ENCODE measurements at places on chromosomes 12 and 14.

DNA sequence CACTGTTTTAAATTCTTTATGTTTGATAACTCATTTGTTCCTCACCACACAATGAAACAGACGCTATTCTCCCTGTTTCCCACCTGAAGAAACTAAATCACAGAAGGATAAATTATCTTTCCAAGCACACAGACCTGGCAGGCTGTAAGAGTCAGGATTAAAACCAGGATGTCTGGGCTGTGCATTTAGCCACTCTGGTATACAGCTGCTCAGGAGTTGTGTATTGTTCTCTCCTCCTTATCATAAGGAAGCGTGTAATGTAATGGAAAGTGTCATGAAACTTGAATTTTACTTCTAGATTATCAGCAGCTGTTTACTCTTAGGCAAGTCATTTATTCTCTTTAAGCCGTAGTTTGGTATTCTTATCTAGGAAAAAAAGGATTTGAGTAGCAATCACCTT, 154.8 kb upstream of the LRIG3 start:
- DNase-seq, result no peak

- DNase-seq, result no peak
Measured at GRCh38 chr12:41466802-41467201, 278.7 kb downstream of the PDZRN4 start.

DNA sequence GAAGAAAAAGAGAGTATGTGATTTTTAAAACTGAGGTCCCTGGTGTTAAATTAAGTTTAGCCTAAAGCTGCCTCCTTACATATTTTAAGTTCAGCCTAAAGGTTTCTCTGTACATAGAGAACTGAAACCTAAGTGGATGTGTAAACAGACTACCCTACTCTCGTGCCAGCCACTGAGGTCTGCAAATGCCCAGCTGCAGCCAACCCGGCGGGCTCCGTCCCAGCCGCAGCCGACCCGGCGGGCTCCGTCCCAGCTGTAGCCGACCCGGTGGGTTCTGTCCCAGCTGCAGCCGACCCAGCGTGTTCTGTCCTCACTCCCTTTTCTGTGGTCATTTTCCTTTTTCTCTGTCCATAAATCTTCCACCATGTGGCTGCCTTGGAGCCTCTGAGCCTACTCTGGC, 97.2 kb upstream of the SFSWAP start:
- no peak for DNase-seq

DNA sequence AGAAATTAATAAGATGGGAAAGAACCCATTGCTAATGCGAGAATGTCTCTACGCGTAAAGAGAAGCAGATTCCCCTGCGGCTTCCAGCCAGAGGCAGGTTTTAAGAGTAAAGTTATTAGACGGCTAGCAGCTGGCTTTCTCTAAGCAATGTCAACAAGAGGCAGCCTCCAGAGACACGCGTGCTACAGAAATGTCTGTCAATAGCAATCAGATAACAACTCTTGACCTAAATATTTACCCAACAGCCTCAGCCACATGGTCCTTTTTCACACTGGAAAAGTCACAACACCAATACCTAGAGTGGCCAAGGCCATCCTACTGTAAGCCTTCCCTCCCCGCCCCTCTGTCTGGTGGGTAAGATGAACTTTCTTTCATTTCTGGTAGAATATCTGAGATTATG, 146.0 kb upstream of the SFSWAP start:
- DNase-seq, result no peak

DNA sequence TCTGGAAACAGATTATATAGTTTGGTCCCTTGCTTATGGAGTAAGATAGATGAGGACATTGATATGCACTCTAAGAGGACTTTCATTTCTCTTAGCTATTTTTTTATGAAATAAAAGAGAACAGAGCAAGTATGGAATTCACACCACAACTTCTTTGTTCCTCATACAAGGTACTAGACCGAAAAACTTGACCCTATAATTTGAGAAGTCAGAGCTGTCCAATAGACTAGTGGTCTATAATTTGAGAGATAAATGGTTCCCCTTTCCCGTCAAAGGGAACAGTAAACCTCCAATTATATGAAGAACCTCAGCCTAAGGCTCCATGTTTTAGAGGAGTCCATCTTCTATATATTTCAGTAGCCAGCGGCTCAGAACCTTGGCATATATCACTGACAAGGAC, 58.5 kb upstream of the HIF1A start:
- no peak for DNase-seq

GRCh38 chr12:75766263-75767160, 255.1 kb upstream of the KRR1 start:
- DNase-seq, result peak; percentile 58

- DNase-seq, result no peak
Measured at GRCh38 chr14:64698903-64699302, 5.3 kb upstream of the PLEKHG3 start.

GRCh38 chr12:62963486-62964041, 28.6 kb upstream of the PPM1H start:
- DNase-seq, result no peak

Data from RKO (cell line).